Activated naive CD8-positive, alpha-beta T cell treated with anti-CD3 and anti-CD28 coated beads for 36 hours (primary cell): ENCODE measurements at places on chromosomes 4 and X. TPM values are rescaled to one million over a fixed set of nuclear protein-coding genes. Genes with fewer than 3 reads are reported as not detected.

DNA sequence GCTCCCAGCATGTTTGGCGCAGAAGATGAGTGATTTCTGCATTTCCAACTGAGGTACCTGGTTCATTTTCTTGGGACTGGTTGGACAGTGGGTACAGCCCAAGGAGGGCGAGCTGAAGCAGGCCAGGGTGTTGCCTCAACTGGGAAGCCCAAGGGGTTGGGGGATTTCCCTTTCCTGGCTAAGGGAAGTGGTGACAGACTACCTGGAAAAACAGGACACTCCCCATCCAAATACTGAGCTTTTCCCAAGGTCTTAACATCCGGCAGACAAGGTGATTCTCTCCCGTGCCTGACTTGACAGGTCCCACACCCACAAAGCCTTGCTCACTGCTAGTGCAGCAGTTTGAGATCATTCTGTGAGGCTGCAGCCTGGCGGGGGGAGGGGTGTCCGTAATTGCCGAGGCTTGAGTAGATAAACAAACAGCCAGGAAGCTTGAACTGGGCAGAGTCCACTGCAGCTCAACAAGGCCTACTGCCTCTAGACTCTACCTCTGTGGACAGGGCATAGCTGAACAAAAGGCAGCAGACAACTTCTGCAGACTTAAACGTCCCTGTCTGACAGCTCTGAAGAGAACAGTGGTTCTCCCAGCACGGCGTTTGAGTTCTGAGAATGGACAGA lies 307.7 kb upstream of the ARSJ start:
- no peaks in the 10 kb centered on the region for H3K4me1 ChIP-seq
- no peaks in the 10 kb centered on the region for H3K36me3 ChIP-seq
- no peak for DNase-seq
- no peak overlapping the region for H3K27ac ChIP-seq
- no peak overlapping the region for H3K4me3 ChIP-seq
- H3K27me3 ChIP-seq = no peaks in the 10 kb centered on the region

DNA sequence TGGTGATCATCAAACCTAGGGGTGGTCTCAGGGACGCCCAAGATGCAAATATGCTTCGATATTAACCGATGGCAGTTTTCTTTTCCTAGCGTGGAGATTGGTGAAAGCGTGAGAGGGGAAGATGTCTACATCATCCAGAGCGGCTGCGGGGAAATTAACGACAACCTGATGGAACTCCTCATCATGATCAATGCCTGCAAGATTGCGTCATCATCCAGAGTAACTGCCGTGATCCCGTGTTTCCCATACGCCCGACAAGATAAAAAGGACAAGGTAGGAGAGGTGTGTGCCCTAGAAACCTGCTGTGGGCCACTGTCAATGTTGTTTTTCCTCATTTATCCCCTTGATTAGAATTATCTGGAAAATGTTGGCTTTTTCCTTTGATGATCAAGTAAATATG lies 7.9 kb downstream of the PRPS2 start:
- H3K27ac ChIP-seq = no peak overlapping the region
- DNase-seq = no peak
- H3K4me3 ChIP-seq = no peak overlapping the region
- peaks cover 26% of the 10 kb centered on the region for H3K4me1 ChIP-seq

DNA sequence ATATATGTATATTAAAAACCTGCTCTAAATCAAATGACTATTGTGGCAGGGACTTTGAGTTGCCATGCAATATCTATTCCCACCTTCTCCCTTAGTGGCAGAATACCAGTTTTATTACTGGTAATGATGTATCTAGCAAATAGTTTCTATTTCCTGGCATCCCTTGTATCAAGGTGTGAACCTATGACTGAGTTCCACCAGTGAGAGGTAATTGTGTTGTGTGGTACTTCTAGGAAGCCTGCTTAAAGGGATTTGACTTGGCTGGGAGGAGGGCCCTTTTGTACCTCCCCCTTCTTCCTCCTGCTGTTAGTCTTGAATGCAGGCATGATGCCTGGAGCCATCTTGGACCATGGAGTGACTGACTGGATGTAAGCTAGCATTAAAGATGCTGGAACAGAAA lies 65.4 kb upstream of the DYNLT3 start:
- no peaks in the 10 kb centered on the region for H3K36me3 ChIP-seq
- no peaks in the 10 kb centered on the region for H3K4me1 ChIP-seq
- peaks cover 8% of the 10 kb centered on the region for H3K27me3 ChIP-seq

DNA sequence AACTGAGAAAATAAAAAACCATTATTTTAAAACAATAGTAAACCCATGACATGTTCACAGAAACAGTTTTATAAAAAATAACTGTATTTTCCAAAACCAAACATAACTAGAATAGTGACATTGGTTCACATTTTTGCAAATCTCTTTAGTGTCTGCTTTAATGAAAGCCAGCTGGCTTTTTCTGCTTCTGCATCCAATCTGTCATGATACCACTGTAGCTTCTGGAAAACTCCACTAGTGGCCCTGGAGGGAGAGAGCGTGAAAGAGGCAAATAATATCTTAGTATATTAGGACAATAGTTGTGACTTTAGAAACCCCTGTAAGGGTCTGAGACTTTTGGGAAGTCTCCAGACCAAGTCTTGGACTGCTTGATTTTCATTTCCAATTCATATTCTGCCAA lies 31.1 kb downstream of the FGFBP1 start:
- no peak for DNase-seq
- no peak overlapping the region for H3K27ac ChIP-seq
- peaks cover 2% of the 10 kb centered on the region for H3K4me1 ChIP-seq
- H3K27me3 ChIP-seq = peaks cover 25% of the 10 kb centered on the region
- H3K4me3 ChIP-seq = no peak overlapping the region
- H3K36me3 ChIP-seq = no peaks in the 10 kb centered on the region

NDNF gene
- total RNA-seq = not detected
